ENCODE measurements at places on chromosomes 5 and 9.

DNA sequence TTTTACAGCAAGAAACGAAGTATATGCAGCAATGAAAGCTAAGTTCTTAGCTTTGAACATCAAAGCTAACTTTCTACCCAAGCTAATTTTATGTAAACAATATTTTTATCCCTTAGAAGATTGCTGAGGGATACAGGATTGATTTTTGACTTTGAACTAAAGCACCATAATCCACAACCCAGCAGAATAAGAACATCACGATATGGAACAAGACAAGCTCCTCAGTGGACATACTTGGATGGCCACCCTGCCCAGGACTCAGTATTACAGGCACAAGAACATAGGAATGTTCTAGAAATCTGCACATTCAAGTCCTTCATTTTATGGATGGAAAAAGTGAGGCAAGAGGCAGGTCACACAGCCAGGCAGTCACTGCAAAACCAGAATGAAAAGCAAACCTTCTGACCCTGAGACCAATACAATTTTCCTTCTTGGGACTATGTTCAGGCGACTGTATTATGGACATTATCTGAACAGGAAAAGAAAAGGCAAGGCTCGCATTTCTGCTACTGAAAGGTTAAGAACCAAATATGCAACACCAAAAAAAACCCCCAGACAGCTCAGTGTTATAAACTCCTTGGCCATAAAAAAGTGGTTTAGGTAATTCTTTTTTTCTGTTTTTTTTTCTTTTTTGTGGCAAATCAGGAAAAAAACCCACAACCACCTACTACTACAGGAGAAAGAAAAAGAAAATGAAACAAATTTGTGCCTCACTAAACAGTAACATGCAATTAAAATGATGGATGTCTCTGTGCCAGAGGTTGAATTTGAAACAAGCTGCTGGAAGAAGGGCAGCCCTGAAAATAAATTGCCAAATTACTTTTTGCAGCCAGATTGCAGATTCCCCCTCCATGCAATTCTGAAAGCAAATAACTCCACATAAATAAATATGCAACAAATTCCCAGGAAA is 25.4 kb downstream of the EPB41L4B start:
- DNase-seq = no peak

DNA sequence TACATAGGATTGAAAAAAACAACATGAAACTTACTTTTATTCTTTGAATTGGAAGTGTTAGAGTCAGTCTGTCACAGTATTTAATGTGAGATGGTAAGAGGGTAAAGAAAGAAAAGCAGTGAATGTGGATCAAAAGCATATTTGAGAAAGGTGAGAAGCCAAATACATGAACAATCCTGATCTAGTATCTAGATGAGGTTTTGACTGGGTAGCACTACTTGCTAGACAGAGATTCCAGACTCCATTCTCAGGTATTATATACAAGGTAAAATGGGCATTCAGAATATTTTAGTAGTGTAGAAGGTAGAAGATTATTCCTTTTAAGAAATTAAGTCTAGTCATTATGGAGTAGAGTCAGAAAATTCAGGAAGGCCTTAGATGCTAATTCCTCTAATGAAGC is 62.2 kb downstream of the SLC38A9 start:
- DNase-seq = no peak

DNA sequence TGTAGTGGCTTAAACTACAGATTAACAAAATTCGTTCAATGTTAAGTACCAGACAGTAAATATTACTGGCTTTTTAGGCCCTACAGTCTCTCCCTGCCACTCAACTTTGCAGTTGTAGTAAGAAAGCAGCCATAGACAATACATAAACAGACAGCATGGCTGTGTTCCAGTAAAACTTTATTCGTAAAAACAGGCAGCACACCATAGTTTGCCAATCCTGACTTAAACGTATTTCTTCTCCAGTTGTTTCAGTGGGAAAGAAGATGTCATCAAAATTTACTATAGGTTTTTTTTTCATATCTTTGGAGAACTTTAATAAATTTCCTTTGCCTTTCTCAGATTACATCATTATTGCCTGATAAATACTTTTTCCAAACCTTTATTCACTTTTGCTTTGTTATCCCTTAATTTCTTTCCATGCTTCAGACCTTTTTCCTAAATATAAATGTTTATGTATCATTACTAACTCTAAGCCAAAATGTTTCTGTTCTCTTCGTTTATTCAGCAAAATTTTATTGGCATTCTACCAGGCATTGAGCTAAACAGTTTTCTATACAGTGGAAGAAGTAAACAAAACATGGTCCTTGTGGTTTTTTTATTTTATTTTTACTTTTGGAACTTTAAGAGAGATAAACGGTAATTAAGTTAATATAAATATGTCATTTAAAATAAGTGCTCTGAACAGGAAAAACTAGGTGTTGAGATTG is 64.5 kb downstream of the SLF1 start:
- DNase-seq = no peak

GRCh38 chr9:36924757-36925432 is 109.2 kb downstream of the PAX5 start:
- no peak for DNase-seq

GRCh38 chr9:92617951-92618510 is 51.9 kb downstream of the IPPK start:
- no peak for DNase-seq

DNA sequence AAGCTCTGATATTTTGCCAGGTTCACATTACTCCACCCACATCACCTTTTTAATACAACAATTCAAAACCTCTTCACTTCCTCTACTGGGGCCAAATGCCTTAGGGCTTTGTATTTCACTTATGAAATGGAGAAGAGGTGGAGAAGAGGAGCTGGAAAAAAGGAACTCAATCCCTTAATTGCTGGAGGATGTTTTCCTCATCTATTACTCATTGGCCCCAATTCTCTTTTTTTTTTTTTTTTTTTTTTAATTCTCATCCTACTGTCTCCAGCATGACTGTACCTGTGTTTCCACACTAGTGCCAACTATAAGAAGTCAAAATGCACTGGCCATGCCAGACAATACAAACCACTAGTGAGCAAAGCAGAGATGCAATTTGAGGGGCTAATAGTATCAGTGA is 20.9 kb downstream of the FAM13B start:
- DNase-seq = no peak

DNA sequence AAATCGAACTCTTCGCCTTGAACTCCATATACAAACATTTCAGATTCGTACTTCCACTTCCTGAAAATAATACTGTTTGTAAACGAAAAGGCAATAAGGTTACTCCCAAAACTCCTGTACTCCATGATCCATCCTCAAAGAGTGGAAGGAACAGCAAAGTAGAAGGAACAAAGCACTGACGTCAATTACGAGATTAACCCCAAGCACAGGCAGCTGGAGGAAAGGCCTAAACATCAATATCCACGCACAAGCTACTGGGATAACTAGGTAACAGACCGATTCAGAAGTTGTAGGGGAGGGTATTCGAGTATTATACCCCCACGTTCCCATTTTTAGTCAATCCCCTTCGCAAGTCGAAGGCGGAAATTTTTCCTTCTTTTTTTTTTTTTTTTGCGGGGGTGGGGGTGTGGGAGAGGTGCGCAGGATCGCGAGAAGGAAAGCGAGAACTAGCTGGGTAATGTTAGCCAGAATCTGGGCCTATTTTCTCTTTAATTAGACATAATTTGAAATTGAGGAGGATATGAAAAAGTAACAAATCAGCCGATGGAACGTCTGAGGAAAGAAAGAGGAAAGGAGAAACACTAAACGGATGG is 909 bp downstream of the AFF4 start:
- DNase-seq = no peak

DNA sequence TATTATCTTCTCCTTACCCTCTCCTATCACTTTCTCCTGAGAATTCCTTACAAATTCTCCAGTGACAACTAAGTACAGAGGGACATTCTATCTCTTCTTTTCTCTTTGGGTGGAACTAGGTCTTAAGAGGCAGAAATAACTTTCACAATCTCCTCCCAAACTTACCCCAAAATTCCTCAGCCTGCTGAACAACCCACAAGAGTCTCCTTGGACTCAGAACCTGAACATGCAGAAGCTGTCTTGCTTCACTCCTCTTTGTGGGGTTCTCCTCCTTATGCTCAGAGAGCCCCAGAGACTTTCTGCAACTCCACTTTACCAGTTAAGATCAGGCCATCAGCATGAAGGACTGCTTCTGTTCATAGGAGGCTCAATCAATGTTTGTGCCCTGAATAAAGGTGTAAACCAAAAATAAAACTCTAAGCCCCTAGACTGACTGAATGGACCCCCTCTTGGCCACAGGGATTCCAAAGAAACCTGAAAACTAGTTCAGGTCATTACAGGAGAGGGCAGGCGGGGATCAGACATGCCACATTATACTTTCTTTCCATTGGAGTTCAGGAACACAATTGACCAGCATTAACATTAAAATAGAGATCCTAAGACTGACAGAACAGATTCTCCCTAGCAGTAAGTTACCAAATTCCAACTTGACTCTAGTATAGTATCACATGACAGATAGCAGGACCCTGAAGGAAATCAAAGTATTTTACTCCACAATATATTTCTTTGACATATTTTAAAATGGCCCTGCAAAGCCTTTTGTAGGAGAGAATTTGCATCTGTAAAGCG is 179.7 kb upstream of the FBXL17 start:
- no peak for DNase-seq

GRCh38 chr5:157366741-157367674 is 93.0 kb upstream of the NIPAL4 start:
- no peak for DNase-seq

GRCh38 chr9:128863647-128864046 is 18.1 kb downstream of the KYAT1 start:
- peak; percentile 78 for DNase-seq

DNA sequence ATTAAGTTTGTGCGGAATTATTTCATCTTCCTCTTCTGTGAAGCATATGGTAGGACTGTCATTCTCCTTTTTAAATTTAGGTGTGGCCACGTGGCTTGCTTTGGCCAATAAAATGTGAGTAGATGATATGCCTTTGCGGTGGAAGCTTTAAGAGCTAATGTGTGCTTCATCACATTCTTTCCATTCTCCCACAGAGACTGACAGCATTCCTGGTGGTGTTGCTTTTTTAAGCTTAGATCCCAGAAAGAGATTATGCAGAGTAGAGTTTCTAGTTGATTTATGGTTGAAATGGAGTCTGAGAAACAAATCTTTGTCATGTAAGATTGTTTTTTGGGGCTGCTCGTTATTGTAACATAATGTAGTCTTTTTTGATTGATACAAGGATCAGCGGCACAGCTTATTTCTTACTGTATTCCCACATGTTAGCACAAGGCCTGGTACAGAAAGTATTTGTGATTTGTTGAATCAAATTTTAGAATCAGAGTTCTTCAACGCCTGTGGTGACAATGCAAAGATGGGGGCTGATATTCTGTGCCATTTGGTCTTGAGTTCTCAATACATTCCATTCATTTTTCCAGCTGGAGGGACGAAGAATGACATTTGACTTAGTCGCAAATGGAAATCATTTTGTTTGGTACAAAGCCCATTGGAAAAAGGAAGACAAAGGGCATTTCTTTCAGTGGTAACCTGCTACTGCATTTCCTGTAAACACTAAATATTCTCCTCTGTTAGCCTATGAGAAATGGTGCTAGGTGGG is 209.9 kb upstream of the VLDLR start:
- DNase-seq = no peak

DNA sequence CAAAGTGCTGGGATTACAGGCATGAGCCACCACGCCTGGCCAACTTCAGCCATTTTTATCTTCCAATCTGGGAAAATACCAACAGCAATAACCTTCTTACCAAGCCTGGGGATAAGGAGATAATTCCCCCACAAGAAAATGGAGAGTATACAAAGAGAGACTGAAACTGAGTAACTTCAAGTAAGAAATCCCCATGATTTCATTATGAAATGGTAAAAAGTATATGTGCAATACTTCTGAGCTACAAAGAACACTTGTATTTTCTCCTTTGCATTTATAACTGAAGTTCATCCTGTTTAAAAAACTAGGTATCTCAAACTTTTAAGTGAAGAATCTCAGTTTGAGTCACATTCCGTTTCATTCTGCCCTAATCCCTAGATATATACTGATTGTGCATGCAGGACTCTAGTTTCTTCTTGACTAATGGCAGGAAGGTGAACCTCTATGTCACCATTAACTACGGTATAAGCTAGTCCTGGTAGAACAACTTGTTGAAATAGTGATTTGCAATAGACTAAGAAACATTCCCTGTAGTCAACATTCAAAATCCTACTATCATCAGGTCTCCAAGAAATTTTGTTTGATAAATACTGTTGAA is 2071.4 kb downstream of the MAT2B start:
- DNase-seq = no peak

DNA sequence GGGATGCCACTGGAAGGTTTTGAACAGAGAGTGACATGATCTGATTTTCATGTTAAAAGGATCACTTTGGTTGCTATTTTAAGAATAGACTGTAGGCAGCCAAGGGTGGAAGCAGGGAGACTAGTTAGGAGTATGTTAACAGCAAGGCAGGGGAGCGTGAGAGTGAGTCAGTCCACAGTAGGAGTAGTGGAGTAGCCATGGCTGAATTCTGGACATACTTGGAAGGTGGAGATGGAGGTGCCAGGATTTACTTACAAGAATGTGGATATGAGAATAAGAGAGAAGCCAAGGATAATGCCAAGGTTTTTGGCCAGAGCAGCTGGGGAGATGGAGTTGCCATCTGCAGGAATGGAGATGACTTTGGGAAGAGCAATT is 118.8 kb downstream of the GALNT10 start:
- DNase-seq = no peak

- no peak for DNase-seq
Observed at GRCh38 chr5:9401786-9402472, 143.9 kb downstream of the SEMA5A start.

DNA sequence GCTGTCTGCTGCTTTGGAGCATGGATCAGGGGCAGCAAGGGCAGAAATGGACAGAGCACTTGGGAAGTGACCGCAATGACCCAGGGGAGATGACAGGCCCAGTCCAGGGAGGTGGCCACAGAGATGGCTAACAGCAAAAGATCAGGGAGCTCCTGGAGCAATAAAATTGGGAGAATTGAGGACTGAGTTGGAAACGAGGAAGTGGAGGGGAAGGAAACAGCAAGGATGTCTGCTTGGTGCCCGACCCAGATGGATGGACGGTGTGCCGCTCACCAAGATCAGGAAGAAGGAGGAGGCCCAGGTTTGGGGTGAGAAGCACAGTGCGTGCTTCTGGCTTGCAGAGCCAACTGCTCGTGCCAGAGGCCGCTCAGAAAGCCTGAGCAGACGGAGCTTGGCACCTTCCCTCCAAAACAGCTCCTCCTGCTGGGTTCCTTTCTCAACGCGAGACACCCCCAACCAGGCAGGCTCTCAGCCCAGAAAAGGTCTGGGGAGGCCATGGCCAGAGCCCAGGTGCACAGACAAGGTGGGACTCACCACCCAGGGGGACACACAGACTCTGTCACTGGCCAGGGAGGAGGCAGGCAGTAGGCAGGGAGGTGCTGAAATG is 1.7 kb upstream of the SLC34A1 start:
- DNase-seq = no peak

DNA sequence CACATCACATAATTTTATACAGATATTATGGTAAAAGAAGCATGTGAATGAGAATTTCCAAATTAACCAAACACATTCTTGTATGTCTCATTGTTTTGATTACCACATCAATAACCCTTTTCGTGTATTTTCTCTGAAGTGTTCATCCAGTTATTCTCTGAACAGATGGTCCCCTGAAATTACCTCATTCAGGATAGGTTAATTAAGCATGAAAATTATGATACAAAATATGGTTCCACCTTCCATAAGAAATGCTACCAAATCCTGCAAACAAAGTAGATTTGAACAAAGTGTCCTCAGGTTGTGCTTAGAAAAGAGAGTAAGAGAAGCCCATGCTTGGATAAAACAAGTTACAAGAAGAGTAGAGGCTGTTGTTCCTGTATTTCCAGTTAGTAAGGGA is 83.1 kb upstream of the LMNB1 start:
- no peak for DNase-seq

All from stimulated activated CD8-positive, alpha-beta memory T cell treated with anti-CD3 and anti-CD28 coated beads, Interleukin-7, amount 100 ng/mL, for 24 hours (primary cell).